Stimulated activated CD8-positive, alpha-beta memory T cell treated with anti-CD3 and anti-CD28 coated beads, Interleukin-15, amount 100 ng/mL, for 24 hours (primary cell): ENCODE measurements at places on chromosomes 3 and 15.
A peak's percentile ranks its signal among the peaks of the same experiment; 100 is the strongest.

GRCh38 chr3:61936344-61936937, 375.1 kb downstream of the PTPRG start:
- no peak for DNase-seq

GRCh38 chr15:79042213-79042928, 48.2 kb downstream of the RASGRF1 start:
- no peak for DNase-seq

- no peak for DNase-seq
Observed at GRCh38 chr3:176521531-176522175, 675.6 kb downstream of the TBL1XR1 start.

DNA sequence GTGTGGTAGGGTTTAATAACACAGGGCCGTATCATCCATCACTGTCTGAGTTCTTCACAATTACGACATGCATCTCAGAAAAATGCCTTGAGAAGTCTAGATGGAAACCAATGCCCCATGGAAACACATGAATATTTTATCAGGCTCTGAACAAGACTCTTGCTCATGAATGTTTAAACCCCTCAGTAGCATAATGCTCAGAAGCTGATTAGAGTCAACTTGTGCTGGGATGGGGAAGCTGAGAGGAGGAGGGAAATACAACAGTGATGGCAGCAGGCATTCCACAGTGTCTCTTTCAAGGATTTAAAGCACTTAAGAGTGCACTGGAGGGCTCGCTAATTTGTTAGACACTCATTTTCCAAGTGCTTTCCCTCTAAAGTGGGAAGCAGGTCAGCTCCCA, 3.8 kb downstream of the GPR156 start:
- no peak for DNase-seq

GRCh38 chr3:12345584-12346494, 57.0 kb downstream of the PPARG start:
- no peak for DNase-seq

DNA sequence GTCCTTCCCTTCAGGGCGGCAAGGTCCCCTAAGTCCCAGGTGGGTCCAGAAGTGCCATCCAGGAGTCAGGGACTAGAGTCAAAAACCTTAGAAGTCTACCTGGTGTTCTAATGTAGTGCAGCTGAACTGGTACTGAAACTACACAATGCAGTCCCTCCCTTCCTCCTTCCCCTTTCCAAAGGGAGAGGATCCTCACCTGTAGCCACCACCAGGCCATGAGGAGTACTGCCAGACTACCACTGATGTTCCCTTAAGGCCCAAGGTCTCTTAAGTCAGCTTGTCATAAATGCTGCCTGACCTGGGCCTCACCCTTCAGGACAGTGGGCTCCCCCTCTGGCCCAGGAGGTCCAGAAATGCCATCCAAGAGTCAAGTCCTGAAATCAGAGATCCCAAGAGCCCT, 98.9 kb downstream of the ULK4 start:
- no peak for DNase-seq

DNA sequence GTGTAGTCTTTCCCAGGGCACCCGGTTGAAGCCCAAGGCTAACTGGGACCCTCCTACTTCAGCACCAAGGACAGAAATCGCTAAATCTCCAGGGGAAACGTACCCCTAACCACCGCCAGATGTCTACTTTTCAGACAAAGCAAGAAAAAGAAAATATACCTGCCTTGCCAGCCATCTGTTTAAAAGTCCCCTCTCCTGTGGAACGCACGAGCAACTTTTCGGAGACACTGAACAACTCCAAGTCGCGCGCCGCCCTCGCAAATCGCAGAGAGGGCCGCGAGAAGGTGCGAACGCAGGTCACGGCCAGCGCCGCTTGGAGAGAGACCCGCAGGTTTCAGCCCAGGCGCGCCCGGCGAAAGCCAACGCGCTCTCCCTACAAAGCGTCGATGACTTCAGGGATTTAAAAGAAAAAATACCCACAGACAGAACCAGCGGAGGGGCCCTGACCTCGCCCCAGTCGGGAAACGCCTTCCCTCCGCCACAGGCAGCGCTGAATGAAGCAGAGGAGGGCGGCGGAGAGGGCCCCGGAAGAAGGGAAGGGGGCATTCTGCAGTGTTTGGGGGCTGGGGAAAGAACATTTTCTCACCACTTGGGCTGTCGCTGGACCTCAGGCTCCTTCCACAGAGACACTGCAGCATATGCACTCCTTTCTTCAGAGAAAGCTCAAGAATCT, 213.1 kb downstream of the FGF12 start:
- DNase-seq = no peak

GRCh38 chr3:187811585-187812250, 66.5 kb upstream of the BCL6 start:
- no peak for DNase-seq

- no peak for DNase-seq
Observed at GRCh38 chr3:48409291-48410201, 20.3 kb downstream of the PLXNB1 start.

DNA sequence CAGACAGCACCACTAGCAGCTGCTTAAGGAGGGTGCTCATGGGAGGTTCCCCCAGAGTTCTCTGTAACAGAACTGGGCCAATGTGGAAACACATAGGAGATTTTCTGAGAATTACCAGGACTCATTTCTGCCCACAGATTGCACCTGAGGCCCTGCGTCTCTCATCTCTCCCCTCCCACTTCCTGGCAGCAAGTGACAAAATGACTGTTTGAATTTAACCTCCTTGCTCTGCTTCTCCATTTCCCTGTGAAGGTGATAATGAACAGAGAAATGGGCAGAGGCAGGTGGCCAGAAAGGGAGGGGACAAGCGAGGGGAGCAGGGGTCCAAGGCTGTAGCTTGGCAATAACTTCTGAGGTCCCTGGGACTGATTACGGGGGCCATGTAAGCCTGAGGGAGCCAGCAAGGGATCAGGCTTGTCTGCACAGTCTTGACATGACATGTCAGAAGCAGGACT, 8.0 kb downstream of the EPHB1 start:
- no peak for DNase-seq

DNA sequence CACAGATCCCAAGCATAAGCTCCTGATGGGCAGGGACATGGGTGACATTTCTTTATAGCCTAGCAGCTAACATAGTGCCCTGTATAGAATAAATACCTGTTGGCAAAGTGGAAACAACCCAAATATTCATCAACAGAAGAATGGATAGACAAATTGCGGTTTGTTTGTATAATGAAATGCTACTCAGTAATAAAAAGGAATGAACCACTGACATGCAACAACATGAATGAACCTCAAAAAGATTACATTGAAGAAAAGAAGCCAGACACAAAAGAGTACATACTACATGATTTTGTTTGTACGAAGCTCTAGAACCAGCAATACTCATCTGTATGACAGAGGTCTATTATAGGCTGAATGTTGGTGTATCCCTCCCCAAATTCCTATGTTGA, 33.6 kb upstream of the GALNT15 start:
- DNase-seq = no peak

- DNase-seq = no peak
Observed at GRCh38 chr3:37979541-37980461, 10.8 kb upstream of the VILL start.

GRCh38 chr3:23665741-23666140, 140.0 kb upstream of the UBE2E1 start:
- DNase-seq = no peak

DNA sequence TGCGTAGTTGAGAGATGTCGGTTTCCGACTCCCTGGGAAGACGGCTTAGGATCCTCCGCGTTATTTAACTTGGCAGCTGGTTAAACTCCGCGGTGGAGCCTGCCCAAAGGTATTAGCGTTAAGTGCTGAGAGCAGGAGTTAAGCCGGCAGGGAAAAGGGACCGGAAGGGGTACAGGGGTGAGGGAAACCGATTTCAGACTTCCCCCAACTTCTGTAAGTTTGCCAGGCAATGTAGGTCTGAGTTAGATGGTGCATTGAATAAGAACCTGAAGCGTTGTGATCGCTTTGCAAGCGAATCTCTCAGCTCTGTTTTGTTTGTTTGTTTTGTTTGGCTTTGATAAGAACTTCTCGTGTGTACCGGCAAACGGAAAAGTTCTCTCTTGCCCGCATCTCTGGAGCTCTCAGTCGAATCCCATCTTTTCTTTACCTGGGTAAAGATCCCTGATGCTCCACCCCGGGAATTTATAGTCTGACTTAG, 6.0 kb upstream of the FEZF2 start:
- DNase-seq = no peak

- DNase-seq = no peak
Observed at GRCh38 chr3:142088522-142088921, 60.8 kb downstream of the TFDP2 start.

- DNase-seq = peak; percentile 14
Observed at GRCh38 chr3:172040078-172040980, 951 bp downstream of the FNDC3B start.

DNA sequence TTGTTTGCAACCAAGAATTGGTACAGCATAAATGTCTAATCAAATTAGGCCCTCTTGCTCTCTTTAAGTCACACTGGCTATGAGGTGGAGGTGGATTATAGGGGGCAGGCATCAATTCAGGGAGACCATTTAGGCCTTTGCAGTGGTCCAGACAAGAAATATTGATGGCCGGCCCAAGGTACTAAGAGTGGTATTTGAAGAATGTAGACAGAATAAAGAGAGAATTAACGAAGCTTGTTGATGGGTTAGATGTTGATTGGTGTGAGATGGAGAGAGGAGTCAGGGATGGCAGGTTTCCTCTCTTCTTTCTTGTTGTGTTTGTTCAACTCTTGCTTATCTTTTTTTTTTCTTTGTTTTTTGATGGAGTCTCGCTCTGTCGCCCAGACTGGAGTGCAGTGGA, 48.5 kb downstream of the PIK3CA start:
- DNase-seq = no peak

- no peak for DNase-seq
Observed at GRCh38 chr3:27943106-27943505, 221.0 kb upstream of the EOMES start.

GRCh38 chr15:72200395-72201237, 3.0 kb upstream of the GRAMD2A start:
- DNase-seq = no peak

- DNase-seq = no peak
Observed at GRCh38 chr15:29090617-29091466, 178.8 kb downstream of the NSMCE3 start.
